HepG2 (cell line): ENCODE measurements at places on chromosomes 12 and 14. TPM values are rescaled to one million over a fixed set of nuclear protein-coding genes. Genes with fewer than 3 reads are reported as not detected.

The FAM222A gene
- total RNA-seq: 7.2 and 9.6 TPM in 2 replicates

The PPP1R13B gene
- 5.3 and 9.4 TPM in 2 replicates for total RNA-seq

The TMPRSS12 gene
- not detected in 2 replicates for total RNA-seq

The PAPLN gene
- total RNA-seq: not detected in 2 replicates

The IL31 gene
- not detected in 2 replicates for total RNA-seq

The ALG10 gene
- 13.1 and 17.4 TPM in 2 replicates for total RNA-seq

The EXOC5 gene
- total RNA-seq: 43.8 and 76.6 TPM in 2 replicates

The SP1 gene
- 27.5 and 46.7 TPM in 2 replicates for total RNA-seq

The ESRRB gene
- total RNA-seq: 0.04 TPM in 1 of 2 replicates, not detected in the other

The NFE2 gene
- 7.8 and 8.5 TPM in 2 replicates for total RNA-seq

The SERPINA5 gene
- total RNA-seq: 237 and 498 TPM in 2 replicates

The B4GALNT1 gene
- total RNA-seq: 1.9 and 4.5 TPM in 2 replicates

The CLEC4A gene
- total RNA-seq: not detected in 2 replicates

The DBX2 gene
- total RNA-seq: not detected in 2 replicates

DNA sequence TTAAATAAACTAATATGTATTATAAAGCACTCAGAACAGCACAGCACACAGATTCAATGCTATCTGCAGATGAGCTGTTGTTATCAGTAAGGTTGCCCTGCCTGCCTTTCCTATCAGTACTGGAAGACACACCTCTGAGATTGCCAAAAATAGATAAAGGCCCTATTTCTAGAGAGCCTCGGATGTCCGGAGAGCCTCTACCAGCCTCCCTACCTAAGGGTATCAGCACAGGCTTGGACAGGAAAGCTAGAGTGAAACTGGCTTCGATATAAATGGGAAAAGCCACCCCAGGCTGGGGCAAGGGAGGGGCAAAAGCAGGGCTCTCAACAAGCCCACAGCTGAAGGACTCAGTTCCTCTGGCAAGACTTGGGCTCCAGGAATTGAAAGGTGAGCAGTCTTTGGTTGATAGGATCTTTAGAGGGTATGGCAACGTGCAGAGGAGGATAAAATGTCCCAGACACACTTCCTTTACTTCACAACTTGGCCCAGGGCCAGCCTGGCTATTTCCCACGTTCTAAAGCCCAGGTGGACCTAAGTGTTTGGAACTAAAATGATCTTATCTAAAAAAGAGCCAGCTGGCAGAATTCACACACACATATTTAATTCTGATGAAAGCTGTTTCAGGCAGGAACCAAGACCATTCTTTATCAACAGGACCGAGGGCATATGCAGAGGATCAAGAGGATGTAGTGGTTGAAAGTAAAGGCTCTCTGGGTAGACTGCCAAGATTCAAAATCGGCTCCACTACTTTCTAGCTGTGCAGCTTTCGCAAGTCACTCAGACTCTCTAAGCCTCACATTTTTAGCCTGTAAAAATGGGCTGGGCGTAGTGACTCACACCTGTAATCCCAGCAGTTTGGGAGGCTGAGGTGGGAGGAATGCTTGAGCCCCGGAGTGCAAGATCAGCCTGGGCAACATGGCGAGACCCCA, 37.8 kb upstream of the ITPR2 start:
- no peaks in the 10 kb centered on the region for H3K36me3 ChIP-seq
- no peaks in the 10 kb centered on the region; the same call in 1 of the 2 replicates for H3K27me3 ChIP-seq
- H3K4me3 ChIP-seq: no peak overlapping the region
- peaks cover 26% of the 10 kb centered on the region for H3K4me1 ChIP-seq
- no peak for DNase-seq

- H3K4me3 ChIP-seq: no peak overlapping the region
- H3K36me3 ChIP-seq: no peaks in the 10 kb centered on the region
- H3K27ac ChIP-seq: no peak overlapping the region
- H3K4me1 ChIP-seq: peaks cover 36% of the 10 kb centered on the region
Measured at GRCh38 chr12:52280796-52281560, 6.5 kb downstream of the KRT86 start.

- H3K27me3 ChIP-seq: no peaks in the 10 kb centered on the region
- H3K27ac ChIP-seq: no peak overlapping the region
- H3K4me1 ChIP-seq: peaks cover 5% of the 10 kb centered on the region
Measured at GRCh38 chr12:89968151-89968700, 259.6 kb upstream of the ATP2B1 start.

GRCh38 chr12:6695313-6696045, 5.1 kb downstream of the PIANP start:
- no peak overlapping the region for H3K27ac ChIP-seq
- H3K27me3 ChIP-seq: peaks cover 53% of the 10 kb centered on the region
- peaks cover 20% of the 10 kb centered on the region for H3K4me1 ChIP-seq

GRCh38 chr12:109098183-109098604, 797 bp downstream of the UNG start:
- H3K4me3 ChIP-seq: peak overlapping the region; percentile 86
- peaks cover 34% of the 10 kb centered on the region for H3K36me3 ChIP-seq
- peaks cover 44% of the 10 kb centered on the region for H3K4me1 ChIP-seq
- no peaks in the 10 kb centered on the region; the same call in 2 of the 3 replicates for H3K27me3 ChIP-seq
- DNase-seq: no peak
- peak overlapping the region; percentile 91 for H3K27ac ChIP-seq

GRCh38 chr12:85688837-85689236, 147.4 kb downstream of the RASSF9 start:
- H3K27me3 ChIP-seq: no peaks in the 10 kb centered on the region
- H3K36me3 ChIP-seq: no peaks in the 10 kb centered on the region
- DNase-seq: no peak
- no peaks in the 10 kb centered on the region for H3K4me1 ChIP-seq

DNA sequence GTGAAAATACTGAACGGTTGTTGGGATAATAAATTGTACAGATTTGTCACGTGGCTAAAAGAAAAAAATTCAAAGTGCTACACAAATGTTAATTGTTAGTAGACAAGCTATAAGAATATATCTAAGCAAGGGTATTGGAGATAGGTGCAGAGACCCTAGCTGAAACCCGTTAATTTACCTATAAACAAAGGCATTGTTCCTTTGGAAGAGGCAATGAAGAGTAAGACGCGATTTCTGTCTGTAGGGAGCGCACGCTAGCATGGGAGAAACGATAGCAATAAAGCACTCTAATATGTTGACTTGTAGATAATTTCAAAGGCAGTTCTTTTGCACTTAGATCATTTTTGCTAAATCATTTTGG, 565 bp downstream of the CCDC77 start:
- H3K4me3 ChIP-seq: peak overlapping the region; percentile 92
- no peaks in the 10 kb centered on the region; the same call in 2 of the 3 replicates for H3K27me3 ChIP-seq
- peak overlapping the region; percentile 58 for H3K27ac ChIP-seq
- H3K36me3 ChIP-seq: peaks cover 1% of the 10 kb centered on the region; the same call in 1 of the 2 replicates

DNA sequence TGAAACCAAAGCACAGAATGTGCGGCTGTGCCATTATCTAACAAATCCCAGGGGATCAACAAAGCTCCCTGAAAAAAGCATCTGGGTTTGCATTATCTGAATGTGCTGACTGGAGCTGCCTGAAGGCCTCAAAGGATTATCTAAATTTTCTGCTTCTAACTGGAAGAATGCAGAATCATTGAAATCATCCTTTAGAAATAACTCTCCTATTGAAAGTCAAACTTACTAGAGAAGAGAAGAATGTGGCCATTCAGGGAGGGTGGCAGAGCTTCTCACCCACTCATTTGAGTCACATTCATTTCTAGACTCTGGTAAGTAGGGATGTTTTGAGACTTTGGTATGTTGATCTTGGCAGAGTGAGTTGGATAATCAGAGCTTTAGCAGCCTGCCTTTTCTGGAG, 220.6 kb upstream of the RGS6 start:
- no peaks in the 10 kb centered on the region for H3K4me1 ChIP-seq
- H3K27ac ChIP-seq: no peak overlapping the region
- H3K36me3 ChIP-seq: peaks cover 4% of the 10 kb centered on the region; the same call in 1 of the 2 replicates

DNA sequence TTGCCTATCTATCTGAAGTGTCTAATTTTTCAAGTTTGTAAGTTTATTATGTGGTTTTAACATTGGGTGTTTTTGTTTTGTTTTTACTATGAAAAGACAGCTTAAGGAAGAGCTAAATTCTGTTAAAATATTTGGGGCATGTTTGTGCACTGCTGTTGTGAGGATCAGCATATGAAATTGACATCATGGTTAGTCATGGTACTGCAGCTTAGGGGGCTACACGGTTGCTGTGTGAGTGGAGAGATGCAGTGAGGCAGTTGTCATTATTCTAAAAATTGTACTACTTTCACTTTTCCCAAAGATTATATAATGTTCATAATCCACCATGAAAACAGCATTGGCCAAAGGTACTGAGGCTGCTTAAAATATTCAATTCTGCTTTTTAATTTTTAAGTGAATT, 49.0 kb downstream of the ZC3H14 start:
- no peak overlapping the region for H3K27ac ChIP-seq
- peaks cover 17% of the 10 kb centered on the region for H3K4me1 ChIP-seq
- H3K27me3 ChIP-seq: no peaks in the 10 kb centered on the region
- H3K36me3 ChIP-seq: peaks cover 8% of the 10 kb centered on the region
- no peak for DNase-seq

DNA sequence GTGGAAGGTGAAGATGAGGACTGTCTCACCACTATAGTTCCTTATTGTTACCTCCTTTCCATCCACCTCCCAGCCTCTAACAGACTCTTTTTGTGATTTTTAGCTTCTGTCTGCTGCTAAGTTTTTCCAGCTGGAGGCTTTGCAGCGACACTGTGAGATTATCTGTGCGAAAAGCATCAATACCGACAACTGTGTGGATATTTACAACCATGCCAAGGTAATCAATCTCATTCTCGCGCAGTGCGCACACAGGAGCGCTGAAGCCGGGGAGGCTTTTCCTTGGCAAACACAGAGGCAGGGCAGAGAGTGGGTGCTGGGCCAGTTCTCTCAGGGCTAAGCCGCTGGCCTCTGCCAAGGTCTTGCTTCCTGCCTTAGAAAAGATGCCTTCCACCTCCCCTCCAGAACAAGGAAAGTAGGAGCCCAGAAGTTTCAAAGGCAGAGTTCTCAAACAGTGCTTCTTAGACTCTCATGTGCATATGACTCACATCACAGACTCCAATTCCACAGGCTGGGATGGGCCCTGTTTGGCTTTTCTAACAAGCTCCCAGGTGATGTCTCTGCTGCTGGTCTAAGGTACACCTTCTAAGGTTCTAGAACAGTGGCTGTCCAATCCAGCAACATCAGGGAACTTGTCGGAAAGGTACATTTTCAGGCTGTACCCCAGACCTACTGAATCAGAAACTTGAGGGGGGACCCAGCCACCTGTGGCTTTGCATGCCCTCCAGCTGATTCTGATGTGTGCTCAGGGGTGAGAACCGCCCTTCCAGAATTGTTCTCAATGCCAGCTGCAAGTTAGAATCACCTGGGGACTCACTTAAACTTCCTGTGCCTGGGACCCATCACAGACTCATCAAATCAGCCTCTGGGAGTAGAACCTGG, 33.8 kb upstream of the PWP1 start:
- no peaks in the 10 kb centered on the region for H3K27me3 ChIP-seq
- H3K27ac ChIP-seq: no peak overlapping the region
- DNase-seq: no peak
- H3K4me3 ChIP-seq: no peak overlapping the region
- H3K4me1 ChIP-seq: no peaks in the 10 kb centered on the region

GRCh38 chr12:29030006-29030405, 119.1 kb upstream of the FAR2 start:
- H3K4me3 ChIP-seq: no peak overlapping the region
- H3K4me1 ChIP-seq: no peaks in the 10 kb centered on the region

DNA sequence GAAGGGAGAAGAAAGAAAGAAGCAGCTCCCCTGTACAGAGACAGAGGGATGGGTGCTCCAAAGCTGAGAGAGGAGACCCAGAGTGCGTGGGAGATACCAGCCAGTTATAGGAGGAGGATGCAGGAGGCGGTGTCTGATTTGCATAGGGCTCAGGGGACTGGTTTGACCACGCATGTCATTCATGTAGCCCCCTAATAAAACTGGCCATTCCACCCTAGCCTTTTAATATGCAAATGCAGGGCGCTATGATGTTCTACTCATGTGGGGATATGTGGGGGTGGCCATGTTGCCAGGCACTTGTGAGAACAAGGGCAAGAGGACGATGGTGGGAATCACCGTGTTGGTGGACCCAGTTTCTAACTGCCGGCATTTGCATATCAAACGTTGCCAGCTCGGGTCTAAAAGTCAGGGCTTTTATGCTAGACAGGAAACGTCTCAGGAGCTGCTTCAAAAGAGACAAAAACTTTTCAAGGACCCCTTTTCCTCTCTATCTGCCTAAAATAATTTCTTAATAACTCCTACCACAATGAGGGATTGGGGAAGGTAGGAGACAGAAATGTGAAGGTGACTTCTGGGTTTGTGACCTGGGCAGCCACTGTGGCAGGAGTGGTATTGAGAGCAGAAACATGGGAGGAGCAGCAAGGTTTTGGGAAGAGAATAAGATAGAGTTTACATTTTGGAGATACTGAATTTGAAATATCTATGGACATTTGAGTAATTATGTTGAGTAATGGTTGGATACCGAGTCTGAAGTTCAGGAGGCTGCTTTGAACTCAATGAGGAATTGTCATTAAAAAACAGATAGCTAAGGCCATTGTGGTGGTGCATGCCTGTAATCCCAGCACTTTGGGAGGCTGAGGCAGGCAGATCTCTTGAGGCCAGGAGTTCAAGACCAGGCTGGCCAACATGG, 2.2 kb upstream of the ATXN3 start:
- DNase-seq: peak; percentile 73
- H3K36me3 ChIP-seq: no peaks in the 10 kb centered on the region
- peaks cover 46% of the 10 kb centered on the region for H3K4me1 ChIP-seq
- H3K27ac ChIP-seq: peak overlapping the region; percentile 75

DNA sequence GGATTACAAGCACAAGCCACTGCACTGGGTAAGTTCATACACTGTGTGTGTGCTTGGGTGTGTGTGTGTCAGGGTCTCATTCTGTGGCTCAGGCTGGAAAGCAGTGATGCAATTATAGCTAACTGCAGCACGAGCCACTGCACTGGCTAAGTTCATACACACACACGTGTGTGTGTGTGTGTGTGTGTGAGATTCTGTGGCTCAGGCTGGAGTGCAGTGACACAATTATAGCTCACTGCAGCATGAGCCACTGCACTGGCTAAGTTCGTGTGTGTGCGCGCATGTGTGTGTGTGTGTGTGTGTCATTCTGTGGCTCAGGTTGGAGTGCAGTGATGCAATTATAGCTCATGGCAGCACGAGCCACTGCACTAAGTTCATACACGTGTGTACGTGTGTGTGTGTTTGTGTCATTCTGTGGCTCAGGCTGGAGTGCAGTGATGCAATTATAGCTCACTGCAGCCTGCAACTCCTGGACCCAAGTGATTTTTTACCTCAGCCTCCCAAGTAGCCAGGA, 85.4 kb downstream of the HECTD1 start:
- no peak overlapping the region for H3K27ac ChIP-seq
- no peak overlapping the region for H3K4me3 ChIP-seq
- peaks cover 94% of the 10 kb centered on the region for H3K36me3 ChIP-seq
- no peak for DNase-seq
- H3K27me3 ChIP-seq: no peaks in the 10 kb centered on the region

DNA sequence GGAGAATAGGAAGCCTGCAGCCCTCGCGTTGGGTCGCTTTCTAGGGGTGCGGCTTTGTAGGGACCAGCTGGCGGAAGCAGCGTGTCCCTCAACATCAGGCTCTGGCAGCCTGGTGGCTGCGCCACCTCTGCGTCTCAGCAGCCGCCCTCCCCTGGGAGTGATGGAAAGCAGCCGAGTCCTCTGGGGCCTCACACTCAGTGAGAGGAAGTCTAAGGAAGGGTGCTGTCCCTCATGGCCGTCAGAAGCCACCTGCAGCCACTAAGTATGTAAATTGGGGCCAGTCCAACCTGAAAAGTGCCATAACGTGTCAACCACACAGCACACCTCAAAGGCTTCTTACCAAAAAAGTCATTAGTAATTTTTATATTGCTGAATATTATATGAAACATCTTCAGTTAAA, 80.3 kb downstream of the WDR20 start:
- H3K36me3 ChIP-seq: peaks cover 5% of the 10 kb centered on the region
- no peak for DNase-seq

- H3K27ac ChIP-seq: peak overlapping the region; percentile 87
- H3K4me1 ChIP-seq: peaks cover 58% of the 10 kb centered on the region
- no peaks in the 10 kb centered on the region; the same call in 2 of the 3 replicates for H3K27me3 ChIP-seq
- H3K4me3 ChIP-seq: peak overlapping the region; percentile 86
Measured at GRCh38 chr14:103628221-103628683, 759 bp upstream of the KLC1 start.
